Brain pericyte (primary cell): ENCODE measurements at places on chromosomes 4 and X.

- DNase-seq: no peak
These were observed 1.5 kb upstream of the TMA16 start for GRCh38 chr4:163492951-163493504.

- no peak for DNase-seq
These were observed 46.7 kb downstream of the PCGF3 start for GRCh38 chr4:752196-752861.

- peak; percentile 95 for DNase-seq
These were observed 95.2 kb downstream of the CLNK start for GRCh38 chr4:10589321-10589720.

- no peak for DNase-seq
These were observed 202.8 kb upstream of the DIAPH2 start for GRCh38 chrX:96481831-96482230.

GRCh38 chr4:169202145-169202699 lies 68.5 kb downstream of the SH3RF1 start:
- DNase-seq: peak; percentile 58

- no peak for DNase-seq
These were observed 637 bp downstream of the MAMLD1 start for GRCh38 chrX:150363561-150364346.
